Endothelial cell of umbilical vein (primary cell): ENCODE measurements at places on chromosomes 13 and 19.

DNA sequence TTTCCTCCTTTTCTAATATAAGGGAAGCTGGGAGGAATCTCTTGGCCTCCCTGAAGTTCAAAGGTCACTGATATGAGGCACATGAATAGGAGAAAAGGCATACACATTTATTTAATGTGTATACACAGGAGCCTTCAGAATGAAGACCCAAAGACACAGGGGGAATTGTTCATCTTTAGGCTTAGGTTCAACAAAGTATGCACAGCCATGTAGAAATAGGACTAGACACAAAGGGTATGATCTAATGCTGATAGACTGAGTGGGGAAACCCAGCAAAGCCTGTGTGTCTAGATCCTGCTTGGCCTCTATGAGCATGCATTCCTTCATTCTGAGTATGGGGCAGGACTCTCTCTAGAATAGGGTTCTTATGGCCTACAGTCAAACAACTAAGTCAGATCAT lies 177.1 kb upstream of the RFC3 start:
- no peaks in the 10 kb centered on the region for H3K27me3 ChIP-seq
- no peaks in the 10 kb centered on the region for H3K4me1 ChIP-seq
- H3K27ac ChIP-seq, result no peak overlapping the region
- DNase-seq, result no peak

GRCh38 chr13:24216176-24216575 lies 55.7 kb downstream of the SPATA13 start:
- no peak for DNase-seq
- H3K27ac ChIP-seq, result peak overlapping the region; percentile 15
- no peaks in the 10 kb centered on the region for H3K36me3 ChIP-seq
- peaks cover 10% of the 10 kb centered on the region for H3K4me1 ChIP-seq
- H3K27me3 ChIP-seq, result no peaks in the 10 kb centered on the region
- no peak overlapping the region for H3K4me3 ChIP-seq

DNA sequence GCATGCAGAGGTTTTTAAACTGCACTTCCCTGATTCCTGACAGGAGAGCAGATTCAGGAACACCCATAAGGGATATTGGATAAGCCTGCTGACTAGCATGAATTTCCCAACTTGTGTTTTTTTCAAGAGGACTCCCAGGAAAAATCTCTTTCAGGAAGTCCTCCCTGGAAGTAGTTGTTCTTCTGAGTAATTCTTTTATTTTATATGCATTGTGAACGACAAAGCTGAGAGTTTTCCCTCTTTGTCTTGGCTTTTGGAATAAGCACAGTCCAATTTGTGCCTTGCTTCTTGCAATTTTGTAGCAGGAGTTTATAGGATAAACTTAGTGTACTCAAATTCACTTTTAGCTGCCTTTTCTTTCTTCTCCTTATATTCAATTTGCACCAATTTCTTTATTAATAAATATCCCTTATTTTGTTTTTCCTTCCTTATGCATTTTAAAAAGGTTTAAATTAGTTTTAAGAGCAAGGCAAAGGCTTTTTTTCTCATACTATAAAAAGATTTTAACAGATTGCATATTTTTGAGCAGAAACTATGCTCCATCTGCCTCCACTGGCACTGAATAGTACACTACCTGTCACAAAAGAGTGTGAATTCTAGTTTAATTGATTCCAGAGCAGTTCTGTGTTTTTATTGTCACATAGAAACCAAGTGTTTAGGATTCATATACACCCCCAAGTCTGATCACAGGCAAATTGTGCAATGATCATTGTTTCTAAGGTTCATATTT lies 543.3 kb upstream of the SPRY2 start:
- H3K4me1 ChIP-seq, result no peaks in the 10 kb centered on the region
- H3K36me3 ChIP-seq, result no peaks in the 10 kb centered on the region
- H3K27me3 ChIP-seq, result no peaks in the 10 kb centered on the region
- DNase-seq, result no peak

DNA sequence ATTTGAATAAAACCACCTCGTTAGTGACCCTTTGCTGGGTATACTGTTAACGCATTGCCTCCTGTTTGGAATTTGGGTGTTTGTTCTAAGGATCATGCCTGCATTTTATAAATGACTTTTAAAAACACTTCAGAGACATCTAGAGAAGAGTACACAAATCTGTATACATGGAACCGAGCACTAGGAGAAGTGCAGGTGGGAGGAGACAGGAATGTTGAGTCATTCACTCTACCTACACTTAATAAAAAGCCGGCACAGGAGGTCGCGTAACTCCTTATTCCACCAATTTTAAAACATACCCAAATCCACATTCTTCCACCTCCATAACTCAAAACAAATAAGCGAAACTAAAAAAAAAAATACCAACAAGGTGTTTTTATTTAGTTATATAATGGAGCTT lies 48.6 kb downstream of the FGF9 start:
- no peaks in the 10 kb centered on the region for H3K4me1 ChIP-seq
- DNase-seq, result no peak
- H3K36me3 ChIP-seq, result no peaks in the 10 kb centered on the region
- no peak overlapping the region for H3K27ac ChIP-seq
